Stimulated activated CD4-positive, alpha-beta T cell treated with anti-CD3 and anti-CD28 coated beads, Interleukin-4, amount 100 ng/mL, for 1 hour (primary cell): ENCODE measurements at places on chromosomes 6 and 20.

- no peak for DNase-seq
Observed at GRCh38 chr6:67411036-67411435, 1224.0 kb upstream of the ADGRB3 start.

GRCh38 chr20:57350081-57350710 lies 859 bp upstream of the RAE1 start:
- DNase-seq = no peak

- DNase-seq = no peak
Observed at GRCh38 chr6:134604014-134604676, 286.2 kb upstream of the SGK1 start.

DNA sequence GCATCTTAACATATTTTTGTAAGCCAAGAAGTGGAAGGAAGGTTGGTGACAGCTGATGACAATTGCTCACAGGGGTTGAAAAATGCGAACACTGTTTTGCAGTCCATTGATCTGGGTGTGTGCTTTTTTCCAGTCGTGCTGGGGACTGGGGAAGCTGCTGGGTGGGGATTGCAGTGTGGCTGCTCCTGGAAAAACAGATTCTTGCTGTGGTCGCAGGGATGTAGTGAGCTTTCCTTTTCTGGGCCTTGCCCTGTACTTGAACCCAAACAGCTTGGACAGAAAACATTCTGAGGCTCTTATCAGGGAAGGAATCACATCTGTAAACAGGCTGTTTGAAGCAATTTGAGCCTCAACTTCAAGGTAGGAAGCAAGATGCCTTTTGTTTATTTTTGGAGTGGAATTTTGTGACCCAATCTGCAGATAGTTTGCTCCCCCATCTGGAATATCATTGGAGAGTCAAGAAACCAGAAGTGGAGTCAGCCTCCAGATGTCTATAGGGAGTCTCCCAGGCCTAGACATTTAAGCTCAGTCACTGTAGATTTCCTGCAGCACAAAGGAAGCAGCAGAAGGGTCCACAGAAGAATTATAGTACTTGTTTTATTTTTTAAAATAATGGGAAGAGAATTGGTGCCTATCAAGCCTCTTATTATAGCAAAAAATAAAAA lies 279.2 kb upstream of the FERMT1 start:
- no peak for DNase-seq

- DNase-seq = no peak
Observed at GRCh38 chr6:18265787-18266522, 1.6 kb upstream of the DEK start.

GRCh38 chr6:130632277-130632676 lies 194.9 kb upstream of the SMLR1 start:
- no peak for DNase-seq

DNA sequence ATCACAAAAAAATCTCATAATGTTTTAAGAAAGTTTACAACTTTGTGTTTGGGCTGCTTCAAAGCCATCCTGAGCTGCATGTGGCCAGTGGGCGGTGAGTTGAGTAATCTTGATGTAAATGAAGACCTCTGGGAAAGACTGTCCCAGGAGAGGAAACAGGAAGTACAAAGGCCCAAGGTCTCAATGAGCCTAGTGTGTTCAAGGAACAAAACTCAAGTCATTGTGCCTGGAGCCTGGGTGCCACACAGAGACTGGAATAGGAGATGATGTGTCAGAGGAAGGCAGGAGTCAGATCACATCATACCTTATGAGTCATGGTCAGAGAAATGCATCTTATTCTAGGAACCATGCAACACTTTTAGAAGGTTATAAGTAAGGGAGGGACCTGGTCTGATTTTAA lies 51.5 kb downstream of the COL19A1 start:
- DNase-seq = no peak

DNA sequence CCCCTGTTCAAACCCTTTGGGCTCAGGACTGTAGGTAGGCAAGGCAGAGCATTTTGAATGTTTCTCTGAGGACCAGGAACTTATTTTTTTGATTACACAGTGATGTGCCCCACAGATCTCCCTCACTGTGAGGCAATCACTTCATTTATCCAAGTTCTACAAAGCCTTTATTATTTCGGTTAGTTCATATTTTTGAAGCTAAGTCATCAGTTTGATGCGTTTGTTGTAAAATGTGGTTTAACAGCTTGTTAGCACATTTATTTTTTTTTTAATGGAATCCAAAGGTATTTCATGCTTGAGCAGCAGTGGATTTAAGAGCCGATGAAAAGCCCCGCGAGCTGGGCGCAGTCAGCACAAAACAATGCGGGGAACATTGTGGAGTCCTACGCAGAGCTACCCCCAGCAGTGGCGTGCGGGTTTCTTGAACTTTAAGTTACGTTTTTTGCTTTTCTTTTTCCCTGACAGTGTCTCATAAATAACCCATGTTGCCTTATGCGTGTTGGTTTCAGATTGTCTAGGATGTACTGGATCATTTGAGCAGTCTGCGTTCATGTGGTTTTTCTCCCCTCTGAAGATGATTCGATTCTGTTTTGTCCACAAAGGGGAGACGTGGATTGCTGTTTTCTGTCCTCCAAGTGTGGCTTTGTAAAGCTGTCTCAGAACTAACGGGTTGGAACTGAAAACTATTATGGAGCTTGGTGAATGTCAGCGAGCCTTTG lies 233.6 kb upstream of the BMP2 start:
- DNase-seq = no peak

DNA sequence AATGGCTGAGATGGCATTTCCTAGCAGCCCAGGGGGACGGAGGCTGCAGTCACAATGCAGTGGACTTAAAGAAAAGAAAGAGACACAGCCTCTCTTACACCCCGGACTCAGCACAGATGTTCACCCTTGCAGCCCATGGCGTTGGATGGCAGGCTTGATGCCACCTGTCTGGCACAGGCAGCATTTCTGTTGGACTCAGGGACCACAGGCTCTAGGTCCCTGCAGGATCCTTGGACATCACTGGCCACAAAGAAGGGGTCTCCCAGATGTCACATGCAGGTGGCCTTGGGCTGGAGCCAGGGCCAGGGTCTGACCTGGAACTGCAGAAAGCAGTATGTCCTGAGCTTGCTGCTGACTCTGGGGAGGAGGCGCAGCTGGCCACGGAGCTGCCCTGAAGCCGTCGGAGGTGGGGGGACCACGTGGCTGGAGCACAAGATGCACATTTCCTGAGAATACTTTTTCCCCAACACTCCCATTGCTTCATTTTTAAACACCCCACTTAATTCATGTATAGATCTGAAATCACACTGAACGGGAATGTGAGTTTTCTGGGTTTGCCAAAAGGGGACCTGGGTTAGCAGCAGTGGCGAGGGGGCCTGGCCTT lies 102.3 kb upstream of the SULF2 start:
- DNase-seq = no peak

DNA sequence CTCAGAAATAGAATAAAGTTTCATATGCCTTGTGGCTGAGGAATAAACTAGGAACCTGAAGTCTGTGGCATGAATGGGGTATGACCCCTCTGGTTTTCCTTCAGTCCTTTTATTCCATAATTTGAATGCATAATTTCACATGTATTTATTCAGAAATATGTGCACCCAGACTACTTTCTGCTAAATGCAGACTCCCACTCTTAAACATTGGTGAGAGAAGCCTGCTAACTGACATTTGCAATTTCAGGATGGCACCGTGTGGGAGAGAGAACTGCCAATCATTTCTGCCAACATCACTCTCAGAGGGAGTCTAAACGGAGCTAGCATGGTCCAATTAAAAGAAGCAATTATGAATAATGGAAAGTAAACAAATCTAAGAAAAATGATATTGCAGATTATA lies 141.3 kb downstream of the ADGRB3 start:
- no peak for DNase-seq

DNA sequence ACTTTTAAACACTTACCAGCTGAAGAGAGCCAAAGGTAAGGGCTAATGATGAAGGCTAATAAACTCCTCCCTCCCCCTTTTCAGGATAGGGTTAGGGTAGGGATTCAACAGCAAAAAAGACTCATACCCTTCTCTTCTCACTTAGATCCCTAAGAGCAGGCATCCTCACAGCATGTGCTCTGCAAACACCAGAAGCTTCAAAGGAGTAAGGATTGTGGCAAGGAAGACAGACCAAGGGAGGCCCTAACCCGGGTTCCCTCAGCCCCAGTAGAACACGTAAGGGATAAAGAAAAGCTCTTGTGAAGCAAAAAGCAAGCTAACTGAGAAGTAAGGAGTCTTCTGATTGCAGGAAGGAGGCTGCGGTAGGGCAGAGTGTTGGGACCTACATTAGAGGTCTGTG lies 11.6 kb downstream of the MAP3K7 start:
- no peak for DNase-seq

GRCh38 chr6:113574147-113574546 lies 283.0 kb upstream of the MARCKS start:
- DNase-seq = no peak

DNA sequence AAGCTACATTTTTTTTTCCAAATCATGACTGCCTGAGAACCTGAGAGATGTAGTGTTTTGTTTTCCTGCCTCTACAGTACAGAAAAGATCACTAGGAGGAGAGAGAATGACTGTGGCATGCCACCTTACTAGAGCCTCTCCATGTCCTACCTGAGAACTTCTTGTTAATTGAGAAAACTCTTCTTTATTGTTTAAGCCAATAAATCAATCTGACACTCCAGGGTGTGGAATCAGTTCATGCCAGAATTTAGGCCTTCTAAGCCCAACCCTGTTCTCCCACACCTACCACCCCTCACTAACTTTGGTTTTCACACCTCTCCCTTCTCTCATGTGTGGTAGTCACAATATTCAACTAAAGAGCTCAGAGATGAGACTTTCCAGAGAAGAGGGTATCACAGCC lies 24.9 kb upstream of the BTN3A2 start:
- no peak for DNase-seq

GRCh38 chr6:46270336-46270735 lies 99.6 kb upstream of the ENPP5 start:
- DNase-seq = no peak

DNA sequence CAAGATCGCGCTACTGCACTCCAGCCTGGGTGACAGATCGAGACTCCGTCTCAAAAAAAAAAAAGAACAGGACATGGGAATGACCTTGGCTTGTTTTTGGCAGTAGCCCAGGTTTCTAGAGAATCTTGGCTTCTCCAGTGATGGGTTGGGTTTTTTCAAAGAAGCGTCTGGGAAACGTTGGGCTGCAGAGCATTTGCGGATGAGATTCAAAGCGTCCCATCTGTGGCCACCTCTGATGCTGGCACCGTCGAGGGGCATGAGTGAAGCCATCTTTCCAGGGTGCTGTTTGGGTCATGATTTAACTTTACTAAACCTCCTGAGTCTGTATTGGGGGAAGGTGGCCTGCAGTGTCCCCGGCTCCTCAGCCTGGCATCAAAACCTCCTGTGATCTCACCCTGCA lies 43.2 kb upstream of the SRF start:
- DNase-seq = no peak

GRCh38 chr20:57396212-57396983 lies 5.2 kb downstream of the RBM38 start:
- DNase-seq = no peak

DNA sequence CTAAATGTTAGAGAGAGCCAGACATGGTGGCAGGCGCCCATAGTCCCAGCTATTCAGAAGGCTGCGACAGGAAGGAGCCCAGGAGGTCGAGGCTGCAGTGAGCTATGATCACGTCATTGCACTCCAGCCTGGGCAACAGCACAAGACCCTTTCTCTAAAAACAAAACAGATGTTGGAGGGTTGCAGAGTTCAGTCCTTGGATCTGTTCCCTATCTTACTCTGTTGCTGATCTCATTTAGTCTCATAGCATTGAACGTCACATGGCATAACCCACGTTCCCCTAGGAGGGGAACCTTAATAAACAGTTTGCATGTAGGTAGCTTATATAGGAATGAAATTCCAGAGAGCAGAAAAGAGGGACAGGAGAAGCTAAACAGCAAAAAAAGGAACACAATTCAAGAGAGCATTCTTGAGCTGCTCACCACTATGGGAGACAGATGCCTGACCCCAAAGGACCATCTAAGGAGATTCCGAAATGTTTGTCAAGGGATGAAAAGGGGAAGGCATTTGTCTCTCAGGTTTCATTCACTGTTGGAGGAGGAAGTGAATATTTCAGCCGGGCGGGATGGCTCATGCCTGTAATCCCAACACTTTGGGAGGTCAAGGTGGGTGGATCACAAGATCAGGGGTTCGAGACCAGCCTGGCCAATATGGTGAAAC lies 54.6 kb upstream of the PIM1 start:
- DNase-seq = no peak
